ENCODE measurements at places on chromosomes 3 and 15.

- no peak for DNase-seq
Measured at GRCh38 chr3:116947148-116947547, 237.6 kb downstream of the TUSC7 start.

DNA sequence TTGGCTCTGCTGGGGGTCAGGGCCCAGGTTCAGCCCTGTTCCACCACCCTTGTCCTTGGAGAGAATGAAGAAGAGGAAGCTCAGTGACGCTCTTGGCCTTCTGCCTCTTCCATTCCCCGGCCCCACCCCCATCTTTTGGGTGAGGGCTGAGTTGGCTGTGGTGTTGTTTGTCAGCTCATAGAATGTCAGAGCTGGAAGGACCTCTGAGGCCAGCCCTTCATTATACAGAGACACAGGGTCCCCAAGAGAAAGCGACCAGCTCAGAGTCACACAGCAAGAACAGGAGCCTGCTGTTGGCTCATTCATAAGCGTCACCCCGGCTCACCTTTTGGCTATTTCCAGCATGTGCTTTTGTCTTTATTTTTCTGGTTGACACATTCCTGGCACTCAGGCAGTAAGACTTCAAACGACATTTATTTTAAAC lies 68.2 kb downstream of the AAGAB start:
- DNase-seq = no peak

DNA sequence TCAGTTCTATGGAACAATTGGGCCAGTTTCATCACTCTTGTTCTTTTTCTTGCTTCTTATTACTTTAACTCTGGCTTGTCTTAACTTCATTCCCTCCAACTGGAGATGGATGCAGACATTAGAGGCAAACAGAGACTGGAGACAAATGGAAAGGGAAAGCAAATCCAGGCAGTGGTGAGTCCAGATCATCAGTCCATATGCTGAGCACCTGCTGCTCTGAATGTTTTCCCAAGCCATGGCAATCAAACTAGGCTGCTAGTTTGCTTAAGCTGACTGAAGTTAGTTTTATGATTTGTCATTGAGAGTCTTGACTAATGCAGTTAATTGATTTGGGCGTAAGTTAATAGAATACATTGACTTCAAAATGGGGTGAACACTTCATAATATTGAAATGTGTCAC lies 41.0 kb upstream of the TBC1D5 start:
- DNase-seq = no peak

GRCh38 chr15:99452010-99452409 lies 113.8 kb upstream of the MEF2A start:
- DNase-seq = no peak

DNA sequence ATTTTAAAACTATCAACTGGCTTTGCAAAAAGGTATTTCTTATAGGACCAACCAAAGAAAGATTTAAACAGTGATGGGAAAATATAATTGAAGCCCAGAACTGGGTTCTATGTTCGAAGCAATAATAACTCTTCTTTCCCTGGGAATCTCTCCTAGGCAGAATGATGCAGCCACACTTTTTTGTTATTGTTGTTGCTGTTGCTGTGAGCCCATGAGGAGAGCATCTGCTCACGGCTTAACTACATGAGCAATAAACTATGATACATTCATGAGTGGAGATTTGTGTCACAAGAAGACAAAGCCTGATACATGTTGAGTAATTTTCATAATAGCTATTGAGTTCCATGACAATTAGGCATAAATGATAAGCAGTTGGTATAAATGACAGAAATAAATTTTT lies 80.5 kb downstream of the CRTC3 start:
- DNase-seq = no peak

GRCh38 chr3:60325610-60326170 lies 925.6 kb downstream of the FHIT start:
- no peak for DNase-seq

DNA sequence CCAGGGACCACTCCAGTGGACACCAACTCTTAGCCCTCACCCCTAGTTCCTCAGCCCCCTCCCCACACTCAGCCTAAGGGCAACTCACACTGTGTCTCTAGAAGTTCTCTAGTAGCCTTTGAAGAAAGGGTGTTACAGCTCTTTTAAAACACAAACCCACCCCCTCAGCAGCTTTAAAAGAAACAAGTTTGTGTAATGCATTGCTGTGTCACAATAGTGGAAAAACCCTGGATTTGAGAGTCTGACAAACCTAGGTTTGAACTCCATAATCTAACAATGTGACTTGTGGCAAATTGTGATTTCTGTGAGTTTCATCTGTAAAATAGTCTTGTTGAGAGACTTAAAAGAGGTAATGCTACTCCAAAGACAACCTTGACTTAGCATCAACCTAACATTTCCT lies 54.0 kb downstream of the PLCH1 start:
- no peak for DNase-seq

DNA sequence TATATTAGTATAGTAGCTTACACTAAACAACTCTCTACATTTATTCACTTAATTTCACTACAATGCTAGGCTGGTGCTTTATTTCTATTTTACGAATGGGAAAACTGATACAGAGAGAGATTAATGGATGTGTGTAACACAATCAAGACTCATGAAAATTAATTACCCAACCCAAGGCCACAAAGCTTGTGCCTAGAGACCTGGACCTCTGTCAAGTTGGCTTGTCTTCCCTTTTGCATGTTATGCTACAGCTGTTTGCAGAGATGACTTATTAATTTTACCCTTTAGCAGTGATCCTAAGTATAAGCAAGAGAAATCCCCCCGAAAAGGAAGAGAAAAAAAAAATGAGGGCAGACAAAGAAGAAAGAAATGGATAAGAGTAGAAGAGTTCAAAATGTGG lies 162.5 kb downstream of the C3orf38 start:
- DNase-seq = no peak

- DNase-seq = no peak
Measured at GRCh38 chr3:62970648-62971047, 95.4 kb upstream of the CADPS start.

- no peak for DNase-seq
Measured at GRCh38 chr3:173624086-173624485, 226.5 kb downstream of the NLGN1 start.

GRCh38 chr15:78065284-78065872 lies 12.1 kb downstream of the TBC1D2B start:
- no peak for DNase-seq

GRCh38 chr3:122689587-122689986 lies 8.9 kb downstream of the PARP14 start:
- no peak for DNase-seq

- no peak for DNase-seq
Measured at GRCh38 chr15:90683371-90683770, 33.8 kb upstream of the BLM start.

DNA sequence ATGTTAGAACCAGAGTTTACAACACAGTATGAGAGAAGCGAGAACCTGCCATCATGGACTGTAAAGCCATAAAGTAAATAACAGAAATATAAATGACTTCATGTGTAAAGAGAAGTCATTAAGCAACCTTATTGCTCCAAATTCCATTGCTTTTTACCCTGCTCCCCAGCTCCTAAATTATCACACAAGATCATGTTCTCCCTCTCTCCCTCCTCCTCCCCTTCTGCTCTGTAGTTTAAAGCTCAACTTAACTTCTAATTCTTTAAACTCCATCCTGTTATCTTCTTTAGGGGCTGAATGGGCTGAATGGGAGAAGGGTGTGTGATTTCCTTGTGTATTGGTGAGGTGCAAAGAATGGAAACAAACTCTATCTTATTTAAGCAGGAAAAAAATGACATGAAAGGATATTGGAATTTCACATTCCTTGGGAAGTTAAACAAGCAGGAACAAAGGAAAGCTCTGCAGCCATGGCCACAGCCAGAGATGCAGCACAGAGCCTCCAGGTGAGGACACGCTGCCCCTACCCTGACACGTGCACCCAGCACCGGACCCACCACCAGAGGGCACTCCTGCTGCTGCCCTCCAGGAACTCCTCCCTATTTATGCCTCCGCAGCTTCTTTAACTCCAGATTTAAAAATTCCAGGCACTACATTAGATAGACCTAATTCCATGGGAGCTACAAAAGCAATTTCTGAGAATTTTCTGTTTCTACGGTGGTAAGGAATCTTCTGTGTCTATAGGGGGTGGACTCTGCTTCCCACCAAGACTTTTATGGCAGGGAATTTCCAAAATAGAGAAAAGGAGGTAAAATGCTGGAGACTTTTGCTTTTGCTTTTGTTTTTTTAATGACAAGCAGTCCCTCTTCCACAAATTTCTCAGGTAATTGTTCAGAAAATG lies 76.9 kb upstream of the ABI3BP start:
- peak; percentile 56 for DNase-seq

- DNase-seq = no peak
Measured at GRCh38 chr3:24523215-24523614, 28.6 kb upstream of the THRB start.

DNA sequence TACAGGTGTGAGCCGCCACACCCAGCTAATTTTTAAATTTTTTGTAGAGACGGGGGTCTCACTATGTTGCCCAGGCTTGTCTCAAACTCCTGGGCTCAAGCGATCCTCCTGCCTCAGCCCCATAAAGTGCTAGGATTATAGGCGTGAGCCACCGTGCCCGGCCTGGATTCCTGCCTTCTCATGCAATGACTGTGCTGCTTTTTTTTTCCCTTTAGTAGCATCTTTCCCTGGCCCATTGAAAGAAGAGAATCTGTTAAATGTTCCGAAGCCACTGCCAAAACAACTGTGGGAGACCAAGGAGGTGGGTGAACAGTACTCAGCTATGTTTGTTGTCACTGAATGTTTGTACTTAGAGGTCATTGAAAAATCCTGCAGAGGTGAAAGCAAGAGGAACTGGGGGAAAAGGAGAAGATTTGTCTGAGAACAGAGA lies 88.0 kb downstream of the CRTC3 start:
- DNase-seq = no peak

- DNase-seq = no peak
Measured at GRCh38 chr15:98801234-98801561, 152.9 kb downstream of the IGF1R start.

DNA sequence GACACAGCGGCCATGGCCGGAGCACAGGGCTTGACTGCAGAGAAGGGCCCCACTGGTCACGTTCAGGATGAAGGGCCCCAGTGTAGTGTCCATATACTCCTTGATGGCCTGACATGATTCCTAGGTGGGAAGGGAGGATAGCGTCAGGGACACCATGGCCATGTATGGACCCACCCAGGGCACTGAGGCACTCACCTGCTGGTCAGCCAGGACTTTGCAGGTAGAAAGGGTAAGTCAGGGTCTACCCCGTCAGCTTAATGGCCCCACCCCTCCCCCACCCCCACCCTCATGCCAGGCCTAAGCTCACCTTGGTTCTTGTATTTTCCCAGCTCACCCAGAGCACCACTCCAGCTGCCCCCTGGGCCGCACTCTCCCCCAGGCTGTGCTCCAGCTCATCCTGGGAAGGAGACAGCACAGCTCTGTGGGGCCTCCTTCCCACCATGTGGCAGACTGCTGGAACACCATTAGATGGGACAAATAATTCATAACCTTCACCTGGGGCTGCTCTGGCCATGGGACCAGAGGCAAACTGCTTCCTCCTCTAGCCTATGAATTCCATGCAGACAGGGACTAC lies 1.6 kb upstream of the HYAL3 start:
- no peak for DNase-seq

- DNase-seq = no peak
Measured at GRCh38 chr3:7504886-7505775, 644.2 kb downstream of the GRM7 start.

DNA sequence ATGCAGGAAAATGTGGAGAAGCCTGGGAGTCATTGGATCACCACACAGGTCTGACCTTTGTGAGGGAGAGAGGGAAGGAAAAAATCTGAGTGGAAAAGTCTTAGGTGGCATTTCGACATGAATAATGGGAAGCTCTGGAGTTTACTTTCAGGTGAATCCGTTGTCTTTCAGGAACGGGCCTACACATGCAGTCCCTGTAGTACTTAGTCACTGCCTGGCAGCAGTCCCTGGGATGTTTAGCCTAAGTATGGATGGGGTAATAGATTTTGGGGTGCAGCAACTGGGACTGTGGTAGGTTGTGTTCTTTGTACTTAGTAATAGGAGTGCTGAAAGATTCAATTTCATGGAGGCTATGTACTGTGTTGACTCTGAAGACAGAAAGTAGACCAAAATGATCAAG lies 227.5 kb upstream of the EPHA3 start:
- DNase-seq = no peak

- no peak for DNase-seq
Measured at GRCh38 chr3:108899530-108899929, 54.1 kb downstream of the GUCA1C start.

DNA sequence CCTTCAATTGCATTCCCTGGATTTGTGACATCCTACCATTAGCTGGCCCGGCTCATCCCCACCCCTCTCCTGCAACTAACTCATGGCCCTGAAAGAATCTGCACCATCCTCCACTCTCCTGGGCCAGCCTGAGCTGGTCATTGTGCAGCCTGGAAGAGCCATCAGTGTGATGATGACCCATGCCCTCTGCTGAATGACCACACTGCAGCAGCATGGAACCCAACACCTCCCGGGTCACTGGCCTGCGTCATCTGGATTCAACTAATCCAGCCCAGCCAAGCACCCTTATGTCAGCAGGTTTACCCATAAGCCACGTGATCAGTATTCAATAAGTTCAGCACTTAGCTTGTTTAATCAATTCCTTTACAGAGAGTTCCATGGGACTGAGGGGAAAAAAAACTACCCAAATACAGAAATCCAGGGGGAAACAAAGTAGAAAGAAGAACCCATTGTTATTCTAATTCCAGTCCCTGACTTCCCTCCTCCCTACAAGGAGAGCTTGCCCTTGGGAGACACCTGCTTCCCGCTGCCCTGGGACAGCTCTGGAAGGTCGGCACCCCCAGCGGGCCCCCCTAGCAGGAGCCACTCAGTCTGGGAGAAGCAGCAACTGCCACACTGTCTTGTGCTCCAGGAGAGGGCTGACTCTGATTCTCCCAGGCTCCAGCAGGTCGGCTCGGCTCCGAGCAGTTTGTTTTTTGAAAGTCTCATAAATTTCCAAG lies 309.1 kb upstream of the TLE3 start:
- no peak for DNase-seq

DNA sequence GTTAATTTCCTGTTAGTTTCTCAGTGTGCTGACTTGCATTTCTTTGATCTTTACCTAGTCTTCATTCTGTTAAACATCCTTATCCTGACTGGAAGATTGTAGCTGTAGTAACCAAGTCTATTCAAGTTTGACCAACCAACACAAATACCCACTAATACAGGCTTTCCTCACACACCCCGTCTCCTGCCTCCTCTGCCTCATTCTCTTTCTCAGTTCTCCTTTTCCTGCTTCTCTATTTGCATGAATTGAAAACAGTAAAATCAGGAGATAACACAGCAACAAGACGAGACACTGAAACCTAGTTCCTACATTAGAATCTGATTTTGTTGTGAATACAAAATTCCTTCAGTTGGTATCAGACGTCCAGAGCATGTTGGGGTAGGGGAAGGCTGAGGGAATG lies 116.9 kb upstream of the ARPP21 start:
- DNase-seq = no peak

DNA sequence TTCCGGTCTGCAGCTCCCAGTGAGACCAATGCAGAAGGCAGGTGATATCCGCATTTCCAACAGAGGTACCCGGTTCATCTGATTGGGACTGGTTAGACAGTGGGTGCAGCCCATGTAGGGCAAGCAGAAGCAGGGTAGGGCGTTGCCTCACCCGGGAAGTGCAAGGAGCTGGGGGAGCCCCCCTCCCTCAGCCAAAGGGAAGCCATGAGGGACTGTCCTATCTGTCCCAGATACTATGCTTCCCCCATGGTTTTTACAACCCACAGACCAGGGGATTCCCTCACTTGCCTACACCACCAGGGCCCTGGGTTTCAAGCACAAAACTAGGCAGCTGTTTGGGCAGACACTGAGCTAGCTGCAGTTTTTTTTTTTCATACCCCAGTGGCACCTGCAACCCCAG lies 71.8 kb downstream of the CPNE4 start:
- no peak for DNase-seq

- DNase-seq = no peak
Measured at GRCh38 chr3:101976473-101976872, 127.2 kb downstream of the NFKBIZ start.

- no peak for DNase-seq
Measured at GRCh38 chr15:90685591-90686434, 31.3 kb upstream of the BLM start.

Measured in CD4-positive, alpha-beta T cell treated with Interleukin-1 beta for 1 hour (primary cell).